ENCODE measurements at places on chromosomes 7 and 10. TPM values are rescaled to one million over a fixed set of nuclear protein-coding genes. Genes with fewer than 3 reads are reported as not detected.

TRIM4 gene
- total RNA-seq = 24.7 TPM

ZP3 gene
- 0.99 TPM for total RNA-seq

STRIP2 gene
- 2.9 TPM for total RNA-seq

STAG3 gene
- total RNA-seq = 1.1 TPM

DRGX gene
- not detected for total RNA-seq

HK1 gene
- total RNA-seq = 301 TPM

NEUROG3 gene
- not detected for total RNA-seq

IRF5 gene
- not detected for total RNA-seq

ACHE gene
- total RNA-seq = not detected

STK32C gene
- 18.9 TPM for total RNA-seq

MTURN gene
- 17.3 TPM for total RNA-seq

LIPN gene
- total RNA-seq = not detected

MEIG1 gene
- 0.25 TPM for total RNA-seq

SPDYE2 gene
- not detected for total RNA-seq

HOXA3 gene
- 1.6 TPM for total RNA-seq

HOXA10 gene
- under 0.01 TPM for total RNA-seq

MOGAT3 gene
- total RNA-seq = not detected

ZPBP gene
- not detected for total RNA-seq

IFIT1B gene
- total RNA-seq = 0.06 TPM

WIPF3 gene
- not detected for total RNA-seq

TMEM140 gene
- 18.8 TPM for total RNA-seq

OR13A1 gene
- total RNA-seq = not detected

PLEKHS1 gene
- total RNA-seq = not detected

TAS2R3 gene
- 1.5 TPM for total RNA-seq

CARD11 gene
- total RNA-seq = 0.13 TPM

NUTM2B gene
- total RNA-seq = 0.31 TPM

AKR1C1 gene
- total RNA-seq = 330 TPM

UPF2 gene
- 17.7 TPM for total RNA-seq

PIK3AP1 gene
- under 0.01 TPM for total RNA-seq

LRRC4 gene
- 0.06 TPM for total RNA-seq

HGF gene
- 792 TPM for total RNA-seq

PRLHR gene
- total RNA-seq = not detected

PRKG1 gene
- total RNA-seq = 48.3 TPM

SPDYE11 gene
- not detected for total RNA-seq

VPS41 gene
- total RNA-seq = 115 TPM

TUBAL3 gene
- total RNA-seq = not detected

TRIM73 gene
- total RNA-seq = 0.13 TPM

SLC39A12 gene
- total RNA-seq = not detected

ANXA8L1 gene
- not detected for total RNA-seq

LRRD1 gene
- total RNA-seq = 0.12 TPM

SYT15B gene
- total RNA-seq = not detected

SPDYE2B gene
- not detected for total RNA-seq

PTPRN2 gene
- 0.56 TPM for total RNA-seq

CTAGE6 gene
- total RNA-seq = 0.62 TPM

CPN1 gene
- not detected for total RNA-seq
